Stimulated activated CD8-positive, alpha-beta memory T cell treated with anti-CD3 and anti-CD28 coated beads, Interleukin-7, amount 100 ng/mL, for 48 hours (primary cell): ENCODE measurements at places on chromosomes 2 and 18.

DNA sequence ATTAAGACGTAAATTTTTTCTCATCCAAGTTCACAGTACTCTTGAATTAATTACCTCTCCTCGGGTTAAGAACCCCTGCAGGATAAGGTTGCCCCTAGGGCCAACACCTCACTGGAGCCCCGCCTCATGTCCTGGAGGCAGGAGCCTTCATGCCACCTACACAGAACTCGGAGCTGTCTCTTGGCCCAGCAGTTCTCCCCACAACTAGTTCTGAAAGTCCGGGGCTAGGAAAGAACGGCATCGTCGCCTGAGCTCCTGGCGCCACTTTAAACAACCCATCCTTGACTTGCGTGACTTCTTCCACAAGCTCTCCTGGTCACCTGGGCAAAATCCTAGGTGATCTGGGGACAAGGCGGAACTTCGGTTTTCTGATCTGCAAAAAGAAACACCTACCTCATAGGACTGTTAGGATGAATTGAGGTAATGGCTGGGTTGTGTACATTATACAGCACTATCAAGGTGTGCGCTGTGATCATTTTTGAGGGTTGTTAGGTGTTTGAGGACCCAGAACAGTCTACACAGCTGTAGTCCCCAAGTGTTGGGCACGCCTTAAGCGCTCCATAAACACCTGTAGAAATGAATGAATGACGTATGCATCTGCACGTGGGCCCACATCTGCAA, 641 bp upstream of the ITGA6 start:
- DNase-seq = no peak

DNA sequence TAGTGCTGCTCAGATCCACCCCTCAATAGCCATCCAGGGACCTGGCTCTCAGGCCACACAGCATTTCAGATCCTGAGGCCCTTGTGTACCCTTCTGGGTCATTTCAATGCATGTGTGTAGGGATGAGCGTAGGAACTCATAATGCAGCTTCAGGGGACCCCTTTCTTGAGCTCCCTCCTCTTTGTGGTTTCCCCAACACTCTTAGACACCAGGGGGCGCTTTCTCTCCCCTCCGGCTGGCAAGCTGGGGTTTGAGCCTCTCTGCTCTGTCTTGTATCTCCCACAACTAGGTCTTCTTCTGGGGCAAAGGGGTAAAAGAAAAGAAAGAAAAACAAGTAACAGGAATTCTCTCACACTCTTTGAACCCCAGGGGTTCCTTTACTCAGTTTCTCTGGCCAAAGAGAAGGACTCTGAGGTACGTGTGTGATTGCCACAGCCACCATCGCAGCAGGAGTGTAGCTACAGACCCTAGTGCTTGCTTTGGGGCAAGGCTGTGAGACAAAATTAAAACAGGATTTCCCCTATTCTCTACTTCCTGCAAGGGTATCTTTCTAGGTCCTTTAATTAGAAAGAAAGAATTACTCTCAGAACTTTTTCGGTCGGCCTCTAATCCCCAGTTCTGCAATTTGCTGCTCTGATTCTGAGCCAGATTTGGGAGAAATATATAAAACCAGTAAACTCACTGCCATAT, 38.0 kb downstream of the CABYR start:
- peak; percentile 8 for DNase-seq

DNA sequence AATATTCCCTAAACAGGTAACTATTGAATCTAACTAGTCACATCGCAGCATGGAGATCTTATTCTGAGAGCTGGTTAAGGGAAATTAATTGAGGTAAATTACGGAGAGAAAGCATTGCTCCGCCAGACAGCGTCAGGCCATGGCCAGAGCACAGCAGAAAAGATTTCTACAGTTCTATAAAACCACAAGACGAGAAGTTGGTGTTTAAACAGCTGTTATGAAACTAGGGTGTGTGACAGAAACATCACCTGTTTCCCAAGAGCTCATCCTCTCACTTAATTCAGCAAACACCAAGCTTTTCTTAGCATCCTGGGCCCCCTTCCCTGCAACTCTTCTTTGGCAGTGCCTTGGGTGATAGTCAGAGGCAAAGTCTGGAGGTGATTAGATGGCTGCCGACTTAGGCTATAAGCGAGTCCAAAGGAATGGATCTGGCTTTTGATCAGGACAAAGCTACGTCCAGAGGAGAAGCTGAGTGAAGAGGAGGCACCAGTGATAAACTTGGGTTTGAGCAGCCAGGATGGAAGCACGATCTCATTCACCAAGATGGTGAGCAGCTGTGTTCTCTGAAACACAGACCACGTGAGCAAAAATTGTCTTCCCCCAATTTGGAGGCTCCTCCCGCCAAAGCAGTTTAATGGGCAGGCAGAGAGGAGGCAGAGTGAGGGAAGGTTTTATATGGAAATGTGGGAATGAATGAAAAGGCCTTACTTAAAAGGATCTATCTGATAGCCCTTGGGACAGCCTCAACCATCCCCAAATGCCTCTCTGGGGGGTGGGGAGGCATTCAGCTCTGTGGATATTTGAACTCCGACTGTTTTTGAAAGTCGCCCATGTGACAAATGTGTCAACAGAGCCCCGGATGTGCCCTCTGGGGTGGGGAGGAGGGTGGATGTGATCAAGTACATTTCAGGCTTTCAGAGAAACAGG, 57.8 kb downstream of the PKDCC start:
- DNase-seq = peak; percentile 63

DNA sequence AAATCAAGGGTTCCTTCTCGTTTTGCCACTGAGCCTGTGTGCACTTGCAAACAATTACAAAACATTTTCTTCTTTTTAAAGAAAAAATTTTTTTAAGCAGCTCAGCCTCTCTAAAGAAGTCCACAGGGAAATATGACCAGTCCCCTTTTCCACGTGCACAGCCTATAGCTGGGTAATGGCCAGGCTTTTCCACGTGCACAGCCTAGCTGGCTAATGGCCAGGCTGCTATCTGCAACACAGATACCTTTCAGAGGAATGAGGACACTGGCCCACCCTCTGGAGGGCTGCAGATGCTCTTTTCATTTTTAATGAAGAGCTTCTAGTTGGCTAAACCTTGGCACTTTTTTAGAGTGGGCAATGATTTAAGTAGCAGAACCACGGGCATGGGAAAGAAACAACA, 46.3 kb downstream of the ASB18 start:
- DNase-seq = no peak

GRCh38 chr2:64931246-64932115, 57.7 kb upstream of the SLC1A4 start:
- DNase-seq = no peak

GRCh38 chr2:14557916-14558315, 74.6 kb upstream of the LRATD1 start:
- no peak for DNase-seq

DNA sequence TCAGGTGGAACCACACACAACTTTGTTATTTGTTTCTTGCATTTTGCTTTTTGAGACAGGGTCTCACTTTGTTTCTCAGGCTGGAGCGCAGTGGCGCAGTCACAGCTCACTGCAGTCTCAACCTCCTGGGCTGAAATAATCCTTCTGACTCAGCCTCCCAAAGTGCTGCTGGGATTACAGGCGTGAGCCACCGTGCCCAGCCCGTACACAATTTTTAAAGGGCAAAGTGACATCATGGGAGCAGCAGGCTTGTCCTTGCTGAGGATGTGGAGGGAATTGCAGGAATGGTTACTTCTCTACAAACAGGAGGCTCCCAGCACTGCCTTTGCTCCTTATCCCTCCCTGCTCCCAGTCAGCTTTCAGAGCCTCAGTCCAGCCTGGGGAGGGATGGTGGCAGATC, 355.9 kb upstream of the KLHL29 start:
- no peak for DNase-seq

- no peak for DNase-seq
These were observed 10.8 kb downstream of the EMILIN2 start for GRCh38 chr18:2857491-2858131.

DNA sequence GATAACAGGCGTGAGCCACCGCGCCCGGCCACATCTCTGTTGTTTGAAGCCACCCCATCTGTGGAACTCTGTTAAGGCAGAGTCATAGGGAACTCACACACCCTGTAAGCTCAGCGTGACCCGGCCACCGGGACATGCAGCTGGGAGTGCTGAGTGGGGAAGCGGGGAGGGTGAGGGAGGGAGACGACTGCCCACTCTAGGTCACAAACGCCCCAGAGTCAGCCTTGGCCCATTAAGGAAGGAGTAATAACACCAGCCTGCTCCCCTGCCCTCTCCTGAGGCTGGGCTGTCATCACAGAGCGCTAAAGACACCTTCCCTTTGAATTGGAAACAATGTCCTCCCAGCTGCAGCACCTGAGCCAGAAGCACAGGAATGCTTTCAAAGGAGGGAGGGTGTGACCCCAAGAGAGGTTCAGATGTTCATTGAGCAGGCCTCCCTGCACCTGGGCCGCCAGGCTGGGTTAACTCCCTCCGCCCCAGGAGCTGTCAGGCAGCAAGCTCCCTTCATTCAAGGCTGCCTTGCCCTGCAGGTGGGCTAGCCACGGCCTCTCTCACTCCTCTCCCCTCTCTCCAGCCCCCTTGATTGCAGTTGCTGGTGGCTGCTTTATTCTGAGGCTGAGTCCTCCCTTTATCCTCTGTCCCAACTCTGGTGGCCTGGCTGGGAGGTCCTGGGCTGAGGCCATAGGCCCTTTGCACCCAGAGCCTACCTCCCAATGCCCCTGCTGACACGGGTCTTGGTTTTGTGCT, 77.2 kb upstream of the HPCAL1 start:
- no peak for DNase-seq

GRCh38 chr18:29012364-29012763, 835.4 kb upstream of the CDH2 start:
- no peak for DNase-seq

DNA sequence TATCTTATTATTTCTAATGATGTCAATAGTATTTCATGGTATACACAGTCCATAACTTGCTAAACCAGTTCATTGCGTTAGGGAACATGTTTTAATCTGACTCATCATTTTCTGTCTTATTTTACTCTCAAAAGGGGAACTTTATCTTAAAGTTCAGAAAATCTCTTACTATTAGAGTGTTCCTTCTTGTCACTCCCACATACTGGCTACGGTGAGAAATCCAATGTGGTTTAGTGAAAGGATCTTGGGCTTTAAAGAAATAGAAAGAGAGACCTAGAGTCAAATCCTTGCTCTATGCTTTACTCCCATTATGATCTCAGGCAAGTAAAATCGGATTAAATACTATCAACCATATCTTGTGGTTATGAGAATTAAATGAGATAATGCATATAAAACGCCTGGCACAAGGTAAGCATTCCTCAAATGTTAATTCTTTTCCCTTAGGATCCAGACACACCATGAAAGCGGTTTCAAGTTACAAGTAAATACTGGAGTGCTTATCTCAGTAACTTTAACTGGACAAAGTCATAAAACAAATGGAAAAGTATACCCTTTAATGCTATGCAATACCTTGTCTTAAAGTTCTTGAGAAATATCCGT, 576.0 kb downstream of the ARHGAP15 start:
- DNase-seq = no peak

GRCh38 chr2:16112972-16113560, 172.7 kb downstream of the MYCN start:
- no peak for DNase-seq

DNA sequence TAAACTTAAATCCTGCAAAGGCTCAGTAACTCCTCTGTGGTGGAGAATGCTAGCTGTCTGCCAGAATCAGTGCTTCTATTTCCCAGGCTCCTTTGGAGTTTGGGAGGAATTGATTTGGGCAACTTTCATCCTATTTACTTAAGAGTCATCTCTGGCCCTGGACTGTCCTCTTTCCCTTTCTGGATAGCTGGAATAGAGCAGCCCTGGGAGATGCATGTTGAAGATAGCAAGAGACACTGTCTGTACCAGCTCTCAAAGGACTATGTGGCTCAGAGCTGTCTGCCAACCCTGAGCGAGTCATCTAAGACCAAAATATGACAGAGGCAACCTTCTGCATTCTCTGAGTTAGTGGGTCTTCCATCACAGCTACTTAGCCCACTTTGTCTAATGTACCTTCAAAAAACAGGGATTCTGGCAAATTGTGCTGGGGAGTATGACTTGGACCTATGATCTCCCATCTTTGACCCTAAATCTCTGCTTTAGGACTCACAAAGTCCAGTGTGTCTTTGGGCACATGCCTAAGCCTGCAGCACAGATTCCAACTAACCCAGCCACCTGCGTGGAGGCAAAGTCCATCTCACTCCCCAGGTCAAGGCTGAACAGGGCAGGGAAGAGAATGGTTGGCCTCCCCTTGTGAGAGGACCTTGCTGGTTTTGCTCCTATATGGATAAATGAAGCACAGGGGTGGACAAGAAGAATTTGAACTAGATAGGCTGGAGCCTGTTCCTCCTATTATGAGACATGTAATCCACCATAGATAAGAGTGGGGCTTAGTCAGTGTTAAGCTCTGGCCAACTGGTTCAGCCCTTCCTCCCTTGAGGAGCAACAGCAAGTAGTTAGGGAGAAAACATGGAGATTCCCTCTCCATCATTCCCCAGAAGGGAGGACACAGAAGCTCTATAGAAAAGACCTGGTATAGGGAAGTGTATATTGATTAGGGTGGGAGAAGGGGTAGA, 99.1 kb upstream of the PELI1 start:
- DNase-seq = no peak

GRCh38 chr18:31061945-31062344, 19.4 kb upstream of the DSC3 start:
- DNase-seq = no peak

GRCh38 chr18:27735117-27735516, 441.8 kb downstream of the CDH2 start:
- DNase-seq = no peak

GRCh38 chr2:95006588-95006987, 18.9 kb upstream of the MAL start:
- DNase-seq = no peak

DNA sequence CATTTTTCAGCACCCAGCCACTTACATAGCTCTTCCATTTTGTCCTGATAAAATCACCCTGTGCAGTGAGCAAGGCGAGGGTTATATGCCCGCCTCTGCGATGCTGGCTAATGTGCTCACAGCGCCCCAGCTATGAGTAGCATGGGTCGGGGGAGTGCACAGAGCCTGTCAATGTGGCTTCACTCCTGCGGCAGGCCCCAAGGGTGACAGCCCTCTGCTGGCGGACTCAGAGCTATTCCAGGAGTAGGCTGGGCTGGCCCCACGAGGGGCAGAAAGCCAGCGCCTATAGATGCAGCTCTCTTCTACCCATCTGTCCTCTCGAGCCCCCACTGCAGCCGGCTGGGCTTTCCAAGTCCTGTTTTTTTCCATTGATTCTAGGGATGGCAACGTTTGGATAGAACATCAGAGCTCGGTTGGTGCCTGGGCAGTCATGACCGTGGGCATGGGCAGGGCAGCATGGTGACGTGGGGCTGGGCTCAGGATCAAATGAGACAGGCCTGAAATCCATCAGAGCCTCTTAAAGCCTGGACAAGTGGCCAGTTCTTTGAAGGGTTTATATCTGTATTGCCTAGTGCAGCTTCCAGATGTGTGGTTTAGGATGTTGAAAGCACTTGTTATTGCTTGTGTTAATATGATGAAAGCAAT, 134.7 kb downstream of the MCFD2 start:
- no peak for DNase-seq
